Stimulated activated CD8-positive, alpha-beta memory T cell treated with anti-CD3 and anti-CD28 coated beads, Interleukin-7, amount 100 ng/mL, for 1 hour (primary cell): ENCODE measurements at places on chromosomes 1 and 21.

DNA sequence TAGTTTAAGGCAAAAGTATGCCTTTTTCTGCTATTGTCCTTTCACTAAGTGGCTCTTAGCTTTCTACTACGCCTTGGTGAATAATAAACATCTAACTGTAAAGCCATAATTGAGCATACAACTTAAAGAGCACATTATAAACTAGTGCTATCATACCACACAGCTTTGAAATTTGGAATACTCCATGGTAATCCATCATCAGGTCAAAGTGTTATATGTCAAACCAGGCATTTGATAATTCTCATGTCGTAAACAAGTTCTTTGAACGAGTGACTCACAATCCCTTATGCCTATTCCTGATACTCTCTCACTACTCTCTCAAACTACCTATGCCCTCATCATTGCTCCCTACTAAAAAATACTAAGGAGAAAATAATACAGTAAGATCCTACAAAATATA lies 60.3 kb upstream of the FMN2 start:
- DNase-seq = no peak

- DNase-seq = no peak
Measured at GRCh38 chr1:7257225-7257624, 472.0 kb downstream of the CAMTA1 start.

DNA sequence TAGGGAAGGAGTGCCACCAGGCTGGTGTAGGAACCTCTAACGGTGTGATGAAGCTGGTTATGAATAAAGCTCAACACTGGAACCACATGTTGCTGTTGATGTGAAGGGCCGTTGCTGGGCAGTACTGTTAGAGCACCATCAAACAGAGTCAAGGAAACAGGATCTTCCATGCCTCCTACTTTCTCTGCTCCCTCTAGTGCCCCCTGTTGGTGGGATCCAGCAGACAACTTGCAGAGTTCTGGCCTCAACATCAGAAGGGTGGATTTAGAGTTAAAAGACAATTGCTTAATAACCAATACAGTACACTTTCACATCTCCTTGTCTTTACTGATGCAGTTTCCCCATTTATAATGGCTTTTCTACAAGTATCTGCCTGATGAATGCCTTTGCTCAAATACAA lies 336.4 kb downstream of the NTNG1 start:
- DNase-seq = no peak

DNA sequence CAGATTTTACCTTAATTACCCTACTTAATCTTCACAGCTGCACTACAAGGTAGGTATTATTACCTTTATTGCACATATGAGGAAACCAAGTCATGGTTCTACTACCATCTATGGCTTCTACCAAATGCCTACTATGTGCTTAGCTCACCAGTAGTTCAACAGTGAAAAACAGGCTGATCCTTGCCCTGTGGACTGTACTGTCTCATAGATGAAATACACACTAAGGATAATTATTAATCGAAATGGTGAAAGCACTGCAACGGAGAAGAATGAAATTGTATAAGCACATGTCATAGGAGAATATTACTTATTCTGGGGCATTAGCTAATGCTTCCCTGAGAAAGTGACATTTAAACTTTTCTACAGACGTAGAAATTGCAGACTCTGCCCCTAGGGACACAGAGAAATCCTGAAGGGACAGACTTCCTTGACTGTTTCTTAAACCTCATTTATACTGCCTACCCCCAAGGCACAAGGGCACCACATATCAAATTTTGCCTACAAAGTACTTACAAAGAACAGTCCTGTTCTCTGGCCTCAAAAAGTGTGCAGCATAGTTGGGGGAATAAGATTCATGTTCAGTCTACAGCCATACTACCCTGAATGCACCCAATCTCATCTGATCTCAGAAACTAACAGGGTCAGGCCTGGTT lies 148.4 kb upstream of the ZC3H11B start:
- DNase-seq = no peak

DNA sequence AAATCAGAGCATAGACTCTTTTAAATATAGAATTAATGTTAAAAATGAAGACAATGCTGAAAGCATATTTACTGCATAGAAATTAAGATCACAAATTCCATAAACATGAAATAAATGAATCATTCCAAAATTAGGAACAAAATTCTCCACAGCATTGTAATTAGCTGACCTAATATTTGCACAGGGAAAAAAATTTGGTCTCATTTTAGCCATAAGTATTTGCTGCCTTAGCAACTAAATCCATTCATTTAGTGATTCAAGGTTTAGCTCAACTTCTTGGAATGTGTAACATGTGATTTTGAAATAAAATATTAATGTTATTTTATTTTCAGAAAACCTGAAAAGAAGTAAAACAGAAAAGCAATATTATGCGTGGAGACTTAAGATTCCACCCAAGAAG lies 25.5 kb downstream of the ADAMTS5 start:
- DNase-seq = no peak

DNA sequence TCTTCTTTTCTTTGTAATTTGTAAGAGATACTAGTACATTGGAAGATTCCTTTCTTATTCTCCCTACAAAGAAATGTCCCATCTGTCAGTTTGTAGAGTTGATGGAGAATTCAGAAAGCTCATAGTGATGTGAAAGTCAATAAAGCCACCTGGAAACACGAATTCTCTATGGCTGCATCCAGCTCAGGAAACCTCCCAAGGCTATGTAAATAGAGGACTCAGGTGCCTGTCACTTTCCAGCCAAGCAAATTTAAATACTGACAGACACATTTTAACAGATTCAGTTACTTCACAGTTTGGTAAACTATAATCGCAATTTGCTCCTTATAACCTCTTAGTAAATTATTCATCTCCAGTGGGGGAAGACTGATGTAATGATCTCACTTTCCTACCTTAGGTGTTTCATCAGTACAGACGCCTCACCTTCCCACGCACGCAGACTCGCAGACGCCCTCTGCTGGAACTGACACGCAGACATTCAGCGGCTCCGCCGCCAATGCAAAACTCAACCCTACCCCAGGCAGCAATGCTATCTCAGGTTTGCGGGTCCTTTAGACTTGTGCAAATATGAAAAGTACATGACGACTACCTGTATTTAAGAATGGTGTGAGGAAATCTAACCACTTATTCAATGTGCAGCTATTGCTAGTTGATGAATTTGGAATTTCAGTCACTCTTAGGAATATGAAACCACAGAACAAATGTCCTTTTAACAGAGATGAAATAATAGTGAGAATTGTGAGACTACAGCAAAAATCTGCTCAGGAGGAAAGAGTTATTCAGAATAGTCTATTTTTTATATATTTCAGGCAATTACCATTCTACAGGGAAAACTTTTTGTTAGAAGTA lies 60.6 kb downstream of the PTPRC start:
- peak; percentile 40 for DNase-seq

DNA sequence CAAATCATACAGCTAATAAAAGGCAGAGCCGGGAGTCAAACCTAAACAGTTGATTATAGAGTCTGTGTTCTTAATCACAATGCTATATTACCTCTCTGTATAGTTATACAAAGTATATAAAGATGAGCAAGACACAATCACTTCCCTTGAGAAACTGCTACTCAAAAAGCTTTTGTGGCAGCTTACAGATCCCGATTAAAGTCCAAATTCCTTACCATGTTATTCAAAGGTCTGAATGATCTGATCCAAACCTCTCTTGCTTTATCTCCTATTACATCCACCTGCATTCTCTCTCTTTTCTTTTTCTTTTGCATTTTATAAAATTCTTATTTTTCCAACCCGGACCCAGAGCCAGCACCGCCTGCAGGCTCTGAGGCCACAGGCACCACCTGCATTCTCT lies 57.0 kb upstream of the MUTYH start:
- DNase-seq = no peak

GRCh38 chr21:40829308-40829707 lies 17.6 kb downstream of the DSCAM start:
- no peak for DNase-seq

- DNase-seq = no peak
Measured at GRCh38 chr1:89810880-89811279, 10.0 kb upstream of the LRRC8D start.

- DNase-seq = no peak
Measured at GRCh38 chr1:156051011-156051725, 2.4 kb downstream of the UBQLN4 start.

DNA sequence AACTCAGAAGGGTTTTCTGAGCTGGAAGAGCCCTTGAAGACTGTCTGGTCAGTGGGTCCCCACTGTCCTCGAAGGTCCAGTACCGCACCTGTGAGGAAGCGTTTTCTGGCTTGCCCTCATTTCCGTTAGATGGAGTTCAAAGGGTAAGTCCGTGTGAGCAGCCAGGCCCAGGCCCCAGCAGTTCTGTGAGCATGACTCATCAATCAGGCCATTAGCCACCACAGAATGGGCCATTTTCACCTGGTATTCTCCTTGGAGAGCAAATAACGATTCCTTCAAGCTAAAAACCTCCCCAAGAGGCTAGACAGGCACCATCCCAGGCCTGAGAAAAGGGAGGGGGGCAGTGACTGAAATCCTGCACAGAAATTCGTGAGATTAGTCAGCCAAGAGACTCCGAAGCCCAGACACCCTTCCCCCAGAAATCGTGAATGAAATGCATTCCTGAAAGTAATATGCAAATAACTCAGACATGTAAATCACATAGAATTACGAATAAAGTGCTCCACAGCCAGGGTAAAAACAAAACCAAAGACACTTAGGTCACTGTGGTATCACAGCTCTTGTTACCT lies 66.0 kb downstream of the BCAR3 start:
- DNase-seq = no peak

DNA sequence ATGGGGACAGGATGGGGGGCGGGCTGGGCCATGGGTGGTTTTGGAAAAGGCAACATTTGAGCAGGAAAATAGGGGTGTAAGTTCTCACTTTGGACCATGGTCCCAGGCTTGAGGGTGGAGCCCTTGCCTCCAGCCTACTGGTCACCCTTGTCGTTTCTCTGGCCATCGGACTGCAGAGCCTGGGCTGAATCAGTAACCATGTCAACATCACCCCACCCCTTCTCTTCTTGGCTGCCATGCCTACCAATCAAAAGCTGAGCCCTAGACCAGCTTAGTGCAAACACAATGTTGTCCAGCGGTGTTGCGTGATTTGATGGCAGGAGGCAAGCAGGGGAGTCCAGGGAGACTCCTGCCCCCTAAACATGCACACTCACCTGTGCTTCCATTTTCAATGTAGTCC lies 231.0 kb upstream of the KAZN start:
- no peak for DNase-seq

- DNase-seq = no peak
Measured at GRCh38 chr1:240149484-240150094, 57.9 kb downstream of the FMN2 start.

- DNase-seq = no peak
Measured at GRCh38 chr1:925561-926421, 2.1 kb downstream of the SAMD11 start.

GRCh38 chr1:181501612-181502011 lies 18.3 kb downstream of the CACNA1E start:
- DNase-seq = no peak
